ENCODE measurements at places on chromosomes 7 and 10.

DNA sequence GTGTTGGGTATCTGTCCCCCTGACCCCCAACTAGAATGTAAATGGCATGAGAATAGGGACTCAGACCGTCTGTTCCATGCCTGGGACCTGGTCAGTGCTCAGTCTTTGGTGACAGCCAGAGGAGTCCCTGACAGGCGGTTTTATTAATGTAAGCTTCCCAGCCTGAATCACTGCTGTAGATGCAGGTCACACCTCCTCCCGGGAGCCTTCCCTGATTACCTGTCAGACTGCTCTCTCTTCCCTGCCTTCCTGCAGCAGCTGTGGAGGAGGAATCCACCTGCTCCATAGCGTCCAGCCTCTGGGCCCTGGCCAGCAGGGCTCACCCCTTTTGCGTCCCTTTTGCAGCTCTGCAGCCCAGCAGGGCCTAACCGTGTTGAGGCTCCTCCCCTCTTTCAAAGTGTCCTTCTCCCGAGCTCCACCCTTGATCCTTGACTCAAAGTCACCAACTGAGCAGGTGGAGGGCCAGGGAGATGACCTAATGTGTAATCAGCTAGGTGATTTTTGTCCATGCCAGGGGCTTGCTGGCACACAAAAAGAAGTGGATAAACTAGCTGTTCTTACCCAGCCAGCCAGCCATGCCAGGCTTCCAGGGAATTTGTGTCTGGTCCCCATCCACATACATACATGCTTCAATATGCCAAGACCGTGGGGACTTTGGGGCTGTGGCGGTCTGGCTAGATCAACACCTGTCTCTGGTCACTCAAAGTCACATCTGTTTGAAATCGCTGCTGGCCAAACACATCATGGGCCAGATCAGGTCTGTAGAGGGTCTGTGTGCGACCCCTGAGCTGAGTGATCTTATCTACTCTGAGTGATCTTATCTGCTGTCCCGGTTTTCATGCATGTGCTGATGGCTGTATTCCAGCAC lies 195.1 kb downstream of the CCDC3 start:
- DNase-seq, result no peak

DNA sequence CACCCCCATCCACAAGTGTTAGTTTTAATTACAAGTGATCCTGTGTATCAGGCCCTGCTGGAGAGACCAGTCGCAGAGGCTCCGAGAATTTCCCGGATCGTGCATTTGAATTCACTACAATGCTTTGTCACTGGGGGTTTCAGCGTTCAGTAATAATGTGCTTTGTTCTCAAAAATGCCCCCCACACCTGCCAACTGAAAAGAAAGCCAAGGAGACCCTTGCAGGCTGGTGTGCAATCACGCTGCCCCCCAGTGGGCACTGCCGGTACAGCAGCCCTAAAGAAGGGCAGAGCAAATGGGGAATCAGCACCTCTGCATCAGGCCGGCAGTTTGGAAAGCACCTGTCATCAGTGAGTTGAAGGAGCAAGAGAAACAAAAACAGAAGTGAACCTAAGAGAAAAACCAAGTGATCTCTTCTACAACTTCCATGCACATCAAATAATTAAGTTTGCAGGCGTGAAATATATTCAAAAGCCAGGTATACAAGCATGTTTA lies 177.6 kb downstream of the PARD3 start:
- peak; percentile 64 for DNase-seq

DNA sequence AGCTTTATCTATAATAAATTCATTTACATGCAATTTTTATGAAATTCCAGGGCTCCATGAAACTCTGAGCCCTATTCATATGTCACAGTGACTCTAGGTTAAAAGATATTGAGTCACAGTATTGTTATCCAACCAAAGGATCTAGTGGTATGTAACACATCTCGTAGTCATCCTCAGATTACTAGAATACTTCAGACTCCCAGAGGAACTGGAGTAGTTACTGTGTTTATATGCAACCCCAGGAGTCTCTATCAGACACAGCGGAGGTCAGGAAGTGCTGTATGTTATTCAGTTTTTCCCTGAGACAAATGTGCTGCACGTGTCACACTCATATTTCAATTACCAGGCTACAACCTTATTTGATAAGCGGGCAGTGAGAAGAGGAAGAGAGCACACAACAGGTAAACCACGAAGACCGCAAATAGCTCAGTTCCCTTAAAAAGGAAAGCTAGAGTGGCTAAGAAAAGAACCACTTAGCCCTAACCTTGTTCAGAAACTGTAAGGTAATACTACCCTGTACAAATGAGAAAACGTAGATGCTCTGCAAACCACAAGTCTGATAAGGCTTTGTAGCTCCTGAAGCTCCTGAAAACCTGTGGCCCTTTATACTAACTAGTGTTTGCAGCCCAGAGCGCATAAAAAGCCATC lies 114.0 kb upstream of the CNTNAP2 start:
- DNase-seq, result no peak

GRCh38 chr7:30252885-30253795 lies 31.3 kb upstream of the ZNRF2 start:
- peak; percentile 75 for DNase-seq

- no peak for DNase-seq
Observed at GRCh38 chr10:70745555-70745954, 39.6 kb downstream of the TBATA start.

DNA sequence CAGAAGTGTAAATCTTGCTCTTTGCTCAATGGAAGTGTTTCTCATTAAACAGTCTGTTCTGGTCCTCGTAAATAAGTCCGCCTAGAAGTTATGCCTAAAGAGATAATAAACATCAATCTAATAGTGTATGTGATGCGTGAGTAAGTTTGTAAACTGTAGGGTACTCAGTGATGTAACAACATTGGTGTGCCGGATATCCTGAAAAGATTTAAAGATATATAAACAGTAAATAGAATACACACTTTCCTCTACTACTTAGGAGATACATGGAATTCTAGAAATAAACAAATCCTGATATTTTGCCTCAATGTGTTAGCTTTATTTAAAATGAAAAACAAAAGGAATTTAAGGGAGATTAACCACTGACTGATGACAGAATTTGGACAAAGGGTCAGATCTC lies 123.5 kb downstream of the AHR start:
- DNase-seq, result no peak

DNA sequence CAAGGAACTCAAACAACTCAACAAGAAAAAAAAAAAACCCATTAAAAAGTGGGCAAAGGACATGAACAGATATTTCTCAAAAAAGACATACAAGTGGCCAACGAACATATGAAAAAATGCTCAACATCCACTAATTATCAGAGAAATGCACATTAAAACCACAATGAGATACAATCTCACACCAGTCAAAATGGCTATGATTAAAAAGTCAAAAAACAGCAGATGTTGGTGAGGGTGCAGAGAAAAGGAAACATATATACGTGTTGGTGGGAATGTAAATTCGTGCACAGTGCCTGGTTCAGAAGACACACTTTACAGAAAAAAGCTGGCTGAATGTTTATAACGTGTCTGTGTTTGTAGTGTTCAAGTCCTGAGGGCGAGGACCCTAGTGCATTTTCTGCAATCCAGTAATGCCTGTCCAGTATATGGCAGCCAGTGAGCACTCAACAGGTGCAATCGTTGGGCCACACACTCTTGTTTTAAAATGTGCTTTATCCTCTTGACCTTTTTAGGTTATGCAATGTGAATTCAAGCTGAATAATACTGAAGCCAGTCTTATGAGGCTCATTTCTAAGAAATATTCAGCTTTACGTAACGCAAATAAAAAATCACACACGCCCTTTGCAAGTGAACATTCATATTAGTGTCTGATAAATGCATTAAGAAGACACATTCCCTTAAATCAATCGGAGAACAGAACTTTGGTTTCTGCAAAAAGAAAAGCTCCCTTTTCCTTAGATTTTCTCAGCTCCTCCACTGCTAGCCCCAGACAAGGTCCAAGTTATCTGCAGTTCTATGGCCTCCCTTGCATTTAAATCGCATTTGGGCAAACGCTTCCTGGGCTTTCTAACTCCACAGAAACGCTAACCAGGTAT lies 813 bp upstream of the MTURN start:
- DNase-seq, result no peak

DNA sequence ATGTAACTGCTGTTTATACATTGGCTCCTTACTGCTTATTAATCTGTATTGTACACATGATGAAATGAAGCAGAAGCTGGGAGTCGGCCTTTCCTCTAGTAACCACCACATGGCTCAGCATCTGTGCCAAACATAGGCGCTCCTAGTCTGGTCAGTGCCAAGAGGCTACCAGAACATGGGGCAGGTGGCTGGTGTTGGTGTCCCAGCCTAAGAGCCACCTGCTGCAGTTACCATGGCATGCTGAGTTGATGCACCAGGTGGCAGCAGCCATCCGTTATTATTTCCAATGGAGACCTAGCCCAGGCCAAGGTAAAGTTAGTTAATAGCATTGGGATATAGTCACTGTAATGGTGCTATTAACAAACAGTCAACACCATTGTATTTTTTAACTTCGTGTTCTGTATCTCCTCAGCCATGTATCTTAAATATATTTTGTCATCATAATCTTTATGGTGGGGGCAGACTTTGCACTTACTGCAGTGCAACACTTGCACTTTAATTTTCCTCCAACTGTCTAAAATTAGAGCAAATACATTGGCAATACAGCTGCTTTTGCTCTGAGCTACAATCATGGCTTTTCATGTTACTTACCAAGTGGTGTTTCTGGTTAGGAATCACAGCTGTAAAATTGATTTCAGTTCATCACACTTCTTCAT lies 33.1 kb downstream of the HBP1 start:
- peak; percentile 51 for DNase-seq

DNA sequence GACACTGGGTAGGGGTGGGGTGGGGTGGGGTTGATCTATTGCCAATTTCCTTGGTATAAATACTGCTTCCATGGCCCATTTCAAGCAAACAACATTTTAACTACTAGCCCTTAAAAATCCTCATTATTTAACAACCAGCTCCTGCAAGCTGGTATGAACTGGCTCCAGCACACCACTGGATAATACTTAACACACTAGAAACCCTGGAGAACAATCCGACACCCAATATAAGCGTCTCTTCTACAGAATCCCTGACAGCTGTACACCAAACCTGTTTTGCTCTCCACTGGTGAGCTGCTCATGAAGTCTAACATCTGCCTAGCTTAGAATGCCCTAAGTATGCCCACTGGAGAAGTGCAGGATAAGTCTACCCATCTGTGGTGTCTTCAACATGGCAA lies 116.8 kb downstream of the HIPK2 start:
- DNase-seq, result no peak

GRCh38 chr7:154415709-154416399 lies 363.7 kb downstream of the DPP6 start:
- DNase-seq, result no peak

- no peak for DNase-seq
Observed at GRCh38 chr10:16886031-16886430, 68.8 kb upstream of the RSU1 start.

GRCh38 chr10:99450624-99451498 lies 20.4 kb upstream of the GOT1 start:
- DNase-seq, result no peak

DNA sequence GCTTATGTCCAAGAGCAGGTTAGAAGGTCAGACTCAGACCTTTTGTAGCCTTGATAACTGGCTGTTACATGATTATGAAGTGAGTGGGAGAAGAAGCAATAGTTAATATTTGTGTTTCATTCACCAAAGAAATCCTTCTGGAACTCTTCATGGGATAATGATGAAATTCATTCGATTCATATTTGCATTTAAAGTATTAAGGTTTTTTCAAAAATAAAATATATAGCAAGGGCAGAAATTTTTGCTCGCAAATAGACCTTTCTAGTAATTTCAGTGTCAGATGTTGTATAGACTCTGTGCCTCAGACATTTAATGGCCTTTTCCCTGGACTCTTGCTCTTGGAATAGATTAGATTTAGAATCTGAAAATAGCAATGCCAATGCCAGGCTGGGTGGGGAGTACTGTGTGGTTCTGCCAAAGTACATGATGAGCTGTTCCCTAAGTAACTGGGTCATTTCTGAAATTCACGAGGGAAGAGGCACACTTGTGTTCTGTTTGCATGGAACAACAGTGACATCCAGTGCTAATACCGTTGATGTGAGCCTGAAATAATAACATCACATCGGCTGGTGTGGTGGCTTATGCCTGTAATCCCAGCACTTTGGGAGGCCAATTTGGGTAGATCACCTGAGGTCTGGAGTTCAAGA lies 119.2 kb downstream of the MBL2 start:
- peak; percentile 46 for DNase-seq

- no peak for DNase-seq
Observed at GRCh38 chr10:73601486-73601921, 10.4 kb upstream of the USP54 start.

DNA sequence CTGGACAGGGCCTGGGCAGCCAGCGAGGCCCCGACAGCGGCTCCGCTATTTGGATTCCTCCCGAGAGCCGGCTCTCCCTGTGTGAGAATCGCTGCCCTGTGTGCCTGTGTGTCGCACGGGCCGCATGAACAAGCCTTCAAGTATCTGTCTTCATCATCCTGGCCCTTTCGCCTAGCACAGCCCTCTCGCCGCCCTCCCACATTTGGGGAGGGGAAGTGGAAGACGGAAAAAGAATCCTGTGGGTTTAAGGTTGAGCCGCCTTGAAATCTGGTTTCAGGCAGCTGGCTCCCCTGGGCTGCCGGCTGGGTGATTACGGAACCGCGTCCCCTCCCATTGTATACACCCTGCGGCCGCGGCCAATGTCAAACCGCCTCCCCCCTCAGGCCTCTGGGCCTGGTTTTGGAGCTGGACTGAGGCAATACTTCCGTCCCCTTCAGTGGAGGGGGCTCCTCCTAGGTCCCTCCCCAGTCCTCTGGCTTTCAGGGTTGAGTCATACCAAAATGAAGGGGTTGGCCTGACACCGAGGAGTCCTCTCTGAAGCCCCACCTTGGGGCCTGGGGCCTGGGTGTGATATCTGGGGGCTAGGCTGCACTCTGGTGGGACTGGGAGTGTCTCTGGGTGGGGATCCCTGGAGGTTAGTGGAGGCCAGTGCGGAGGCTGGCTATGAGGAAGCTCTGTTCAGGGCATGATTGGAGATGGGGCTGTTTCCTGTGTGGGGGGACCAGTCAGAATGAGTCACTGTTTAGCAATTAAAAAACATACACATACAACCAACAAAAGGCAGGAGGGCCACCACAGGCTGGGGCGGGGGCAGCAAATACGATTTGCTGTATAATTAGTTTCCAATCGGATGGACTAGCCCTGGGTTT lies 1.7 kb downstream of the TRIM8 start:
- peak; percentile 74 for DNase-seq

- DNase-seq, result no peak
Observed at GRCh38 chr7:157282141-157282801, 54.5 kb upstream of the DNAJB6 start.

DNA sequence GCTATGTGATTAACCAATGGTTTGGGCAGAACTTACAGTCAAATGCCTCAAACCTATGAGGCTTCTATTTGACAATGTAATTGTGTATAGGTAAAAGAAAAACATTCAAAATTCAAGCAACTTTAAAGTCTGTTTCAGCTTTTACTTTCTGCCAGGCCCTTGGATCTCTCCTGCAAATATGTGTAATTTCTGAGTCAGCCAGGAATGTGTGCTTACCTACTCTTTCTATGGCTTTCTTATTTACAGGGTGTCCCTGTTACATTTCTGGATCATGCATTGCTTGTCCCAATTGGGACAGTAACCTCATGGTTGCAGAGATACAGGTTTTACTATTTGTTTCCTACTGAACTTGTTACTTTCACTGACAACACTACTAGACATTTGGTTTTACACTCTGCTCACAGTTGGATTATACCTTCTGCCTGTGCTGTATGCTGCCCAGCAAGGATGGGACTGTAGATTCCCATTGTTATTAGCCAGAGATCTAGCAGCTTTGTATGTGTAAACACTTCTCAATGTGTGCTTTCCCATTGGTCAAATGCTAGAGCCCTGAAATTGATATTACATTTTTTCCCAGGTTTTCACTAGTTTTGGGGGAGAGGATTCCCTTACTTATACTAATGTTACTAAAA lies 355.3 kb downstream of the ARL4A start:
- DNase-seq, result no peak

GRCh38 chr7:41002741-41003610 lies 699.9 kb downstream of the INHBA start:
- peak; percentile 52 for DNase-seq
